ENCODE measurements at places on chromosomes 1 and 21.

- peak; percentile 65 for DNase-seq
Measured at GRCh38 chr21:42220138-42220701, 1.3 kb downstream of the ABCG1 start.

DNA sequence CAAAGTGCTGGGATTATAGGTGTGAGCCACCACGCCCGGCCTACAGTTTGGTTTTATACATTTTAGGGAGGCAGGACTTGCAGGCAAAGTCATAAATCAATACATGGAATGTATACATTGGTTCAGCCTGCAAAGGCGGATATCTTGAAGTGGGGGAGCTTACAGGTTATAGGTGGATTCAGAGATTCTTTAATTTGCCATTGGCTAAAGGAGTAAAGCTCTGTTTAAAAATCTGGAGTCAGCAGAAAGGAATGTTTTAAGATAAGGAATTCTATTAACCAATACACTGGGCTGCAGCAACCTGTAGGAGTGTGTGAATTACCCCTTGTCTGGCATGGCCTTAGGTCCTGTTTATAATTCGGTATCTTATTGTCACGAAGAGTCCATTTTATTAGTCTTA is 57.6 kb downstream of the OPTC start:
- DNase-seq = no peak

- no peak for DNase-seq
Measured at GRCh38 chr1:172140072-172140471, 280.4 kb upstream of the C1orf105 start.

GRCh38 chr1:25519624-25520023 is 23.8 kb upstream of the LDLRAP1 start:
- no peak for DNase-seq

- no peak for DNase-seq
Measured at GRCh38 chr1:159707472-159708260, 6.7 kb downstream of the CRP start.

DNA sequence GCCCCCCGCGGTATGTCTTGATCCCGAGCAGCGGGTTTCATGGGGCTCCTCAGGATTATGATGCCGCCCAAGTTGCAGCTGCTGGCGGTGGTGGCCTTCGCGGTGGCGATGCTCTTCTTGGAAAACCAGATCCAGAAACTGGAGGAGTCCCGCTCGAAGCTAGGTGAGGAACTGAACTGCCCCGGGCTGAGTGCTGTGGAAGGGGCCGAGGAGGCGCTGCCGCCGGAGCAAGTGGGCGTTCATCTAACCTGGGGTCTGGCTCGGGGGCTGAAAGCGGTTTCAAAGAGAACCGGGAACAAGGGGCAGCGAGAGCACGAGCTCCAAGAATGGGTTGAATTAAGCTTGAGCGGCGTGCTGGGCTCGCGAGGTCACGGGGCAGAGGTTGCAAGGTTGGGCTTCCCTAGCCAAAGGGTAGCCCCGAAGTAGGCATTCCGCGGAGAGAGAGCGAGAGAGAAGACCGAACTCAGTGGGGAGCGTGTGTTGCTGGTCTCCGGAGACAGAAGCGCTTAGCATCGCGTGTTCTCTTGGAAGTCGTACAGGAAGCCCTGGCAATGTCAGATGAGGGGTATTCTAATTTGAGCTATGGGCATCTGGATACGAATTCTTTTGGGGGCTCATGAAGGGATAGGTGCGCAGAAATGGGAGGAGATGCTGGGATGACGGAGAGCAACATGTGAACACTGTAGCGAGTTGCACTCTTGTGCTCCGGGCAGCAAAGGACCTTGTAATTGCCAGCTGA is 732 bp downstream of the HS2ST1 start:
- peak; percentile 68 for DNase-seq

GRCh38 chr1:17617787-17618557 is 78.5 kb downstream of the ARHGEF10L start:
- DNase-seq = no peak

DNA sequence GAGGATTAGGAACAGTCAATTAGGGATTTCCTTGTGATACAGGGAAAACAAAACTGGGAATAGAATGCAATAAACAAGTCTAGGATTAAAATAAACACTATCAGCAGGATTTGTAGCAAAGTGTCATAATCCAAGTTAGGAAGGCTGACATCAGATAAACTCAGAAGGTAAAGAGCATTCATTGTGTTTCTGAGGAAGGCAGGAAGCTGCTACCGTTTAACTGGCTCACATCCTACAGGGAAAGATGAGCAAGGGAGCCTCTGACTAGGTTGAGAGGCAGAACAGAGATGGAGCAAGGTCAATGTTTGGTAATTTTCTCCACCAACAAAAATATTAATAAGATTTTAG is 124.7 kb downstream of the POU2F1 start:
- no peak for DNase-seq

DNA sequence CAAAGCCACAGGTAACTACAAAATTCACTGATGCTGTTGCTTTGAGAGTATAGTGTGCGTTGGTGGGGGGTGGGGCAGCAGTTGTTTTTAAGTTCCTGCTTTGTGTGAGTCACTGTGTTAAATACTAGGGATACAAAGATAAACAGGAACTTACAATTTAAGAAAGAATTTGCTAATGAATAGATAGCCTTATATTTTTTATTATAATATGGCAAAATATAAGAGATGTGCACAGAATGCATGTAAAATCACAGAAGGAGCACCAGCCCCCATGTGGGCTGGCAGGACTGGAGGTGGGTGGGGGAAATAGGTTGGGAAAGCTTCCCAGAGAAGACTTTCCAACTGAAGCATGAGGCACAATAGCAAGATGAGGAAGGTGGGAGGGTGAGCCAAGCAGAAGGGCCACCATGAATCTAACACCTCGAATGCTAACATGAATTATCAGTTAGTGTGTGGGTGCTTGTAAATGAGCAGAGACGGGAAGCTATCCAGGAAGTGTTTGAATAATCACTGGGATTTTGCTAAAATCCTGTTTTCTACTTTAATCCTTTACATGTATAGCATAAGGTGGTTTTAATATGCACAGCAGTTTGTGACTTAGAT is 57.0 kb upstream of the RAVER2 start:
- no peak for DNase-seq

Data from NCI-H187 (cell line).